ENCODE measurements at places on chromosomes 12 and 14.

GRCh38 chr12:109814600-109815150 lies 18.5 kb downstream of the TRPV4 start:
- DNase-seq: no peak

DNA sequence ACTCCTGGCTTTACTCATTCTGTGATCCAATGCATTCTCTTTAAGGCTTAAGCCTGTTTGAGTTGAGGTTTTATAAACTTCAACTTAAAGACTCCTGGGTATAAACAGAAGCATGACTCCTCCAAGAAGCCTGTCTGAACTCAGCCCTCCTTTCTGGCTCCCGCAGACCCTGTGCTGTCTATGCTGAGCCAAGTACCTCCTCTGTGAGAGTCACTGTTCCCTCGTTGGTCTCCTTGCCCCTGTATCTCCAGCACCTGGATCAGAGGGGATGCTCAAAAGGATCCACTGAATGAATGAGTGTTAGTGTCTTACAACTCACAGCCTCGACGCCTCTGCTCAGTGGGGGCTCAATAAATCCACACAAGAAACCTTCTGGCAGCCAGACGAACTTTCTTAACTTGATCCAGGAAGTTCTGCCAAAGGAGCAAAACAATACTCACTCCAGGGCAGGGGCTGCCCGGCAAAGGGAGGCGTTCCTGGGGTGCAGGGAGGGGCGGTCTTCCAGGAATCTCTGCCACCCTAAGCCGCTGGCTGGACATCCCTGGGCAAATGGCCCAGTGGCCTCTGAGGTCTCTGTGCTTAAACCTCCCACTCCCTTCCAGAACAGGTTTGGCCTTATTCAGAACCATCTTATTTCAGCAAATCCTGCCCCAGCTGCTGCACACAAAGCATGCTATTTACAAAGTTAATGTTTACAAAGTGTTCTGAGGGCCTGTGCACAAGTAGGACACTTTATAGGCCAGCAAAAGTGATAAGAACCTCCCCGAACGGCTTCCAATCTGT lies 32.9 kb downstream of the MAP1LC3B2 start:
- no peak for DNase-seq

DNA sequence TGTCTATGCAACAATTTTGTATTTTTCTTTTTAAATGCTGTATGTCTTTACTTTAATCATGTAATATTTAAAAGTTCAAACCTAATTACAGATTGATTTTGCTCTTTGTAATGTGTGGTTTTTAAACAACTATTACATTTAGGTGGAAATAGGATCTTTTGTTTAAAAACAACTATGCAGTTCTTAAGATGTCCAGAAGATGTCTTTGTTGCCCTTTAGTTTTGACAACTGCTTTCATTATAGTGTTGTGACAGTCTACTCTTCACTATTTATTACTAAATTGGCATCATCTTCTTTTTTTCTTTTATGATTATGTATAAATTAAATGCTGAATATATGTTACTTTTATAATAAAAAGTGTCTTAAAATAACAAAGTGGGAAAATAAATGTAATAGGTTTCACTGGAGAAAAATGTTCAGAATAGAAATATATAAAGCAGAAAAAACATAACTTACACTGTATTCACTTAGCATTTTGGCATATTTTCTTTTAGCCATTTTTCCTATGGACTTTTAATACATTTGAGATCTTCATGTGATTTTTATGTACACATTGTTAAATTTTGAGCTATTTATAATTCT lies 27.1 kb upstream of the PCNX4 start:
- DNase-seq: no peak

GRCh38 chr14:71262441-71262840 lies 355.2 kb downstream of the PCNX1 start:
- DNase-seq: no peak

DNA sequence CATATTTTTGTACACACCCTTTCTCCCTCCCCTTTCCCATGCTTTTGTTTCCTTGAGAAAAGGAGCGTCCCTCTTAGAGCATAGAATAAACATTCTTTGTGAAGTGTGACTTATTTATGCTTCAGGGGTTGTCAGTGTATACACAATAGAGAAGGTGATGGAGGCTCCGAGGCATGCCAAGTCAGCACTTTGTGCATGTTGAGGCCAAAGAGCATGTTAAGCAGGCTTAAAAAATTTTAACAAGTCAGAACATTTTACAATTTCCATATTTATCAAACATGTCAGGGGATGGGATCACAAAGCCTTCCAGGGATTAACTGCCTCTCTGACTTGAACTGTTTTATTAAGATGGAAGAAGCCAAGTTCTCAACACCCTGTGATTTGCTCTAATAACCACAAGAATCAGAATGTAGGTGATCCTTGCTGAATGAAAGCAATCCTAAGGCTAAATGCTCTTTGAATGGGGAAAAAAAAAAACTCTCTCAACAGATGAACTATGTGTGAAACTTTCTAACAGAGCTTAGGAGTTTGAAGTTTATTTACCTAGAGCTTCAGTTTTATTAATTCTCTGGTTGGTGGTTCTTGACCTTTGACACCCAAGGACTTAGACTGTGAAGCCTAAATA lies 223.1 kb downstream of the RAD51B start:
- no peak for DNase-seq

GRCh38 chr12:114263056-114263805 lies 142.7 kb downstream of the TBX5 start:
- DNase-seq: no peak

Data from SHP77 (cell line).